ENCODE measurements at places on chromosomes 16 and 17.
A peak's percentile ranks its signal among the peaks of the same experiment; 100 is the strongest.

DNA sequence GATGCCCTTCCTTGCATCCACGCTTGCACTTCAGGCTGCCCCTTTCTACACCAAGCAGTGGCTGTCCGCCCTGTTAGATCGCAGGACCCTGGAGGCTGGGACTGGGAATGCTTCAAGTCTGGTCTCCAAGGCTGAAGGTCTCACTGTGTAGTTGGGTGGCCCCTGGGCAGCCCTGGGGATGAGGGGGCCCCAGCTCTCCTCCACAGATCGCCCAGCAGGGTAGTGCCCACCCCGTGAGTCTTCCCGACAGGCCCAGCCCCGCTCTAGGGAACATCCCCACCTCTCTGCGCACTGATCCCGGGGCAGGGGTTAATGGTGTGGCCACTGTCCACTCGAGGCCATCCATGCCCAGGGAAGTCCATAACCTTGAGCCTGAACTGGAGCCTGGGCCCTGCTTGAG lies 10.3 kb downstream of the ZNF213 start:
- DNase-seq = no peak

GRCh38 chr16:84502581-84502980 lies 1.9 kb downstream of the MEAK7 start:
- no peak for DNase-seq

GRCh38 chr17:66474258-66474657 lies 171.8 kb downstream of the PRKCA start:
- DNase-seq = no peak

GRCh38 chr17:22703204-22703603 lies 1010.9 kb downstream of the KCNJ18 start:
- no peak for DNase-seq

- DNase-seq = peak; percentile 71
These were observed 17.9 kb upstream of the NSMCE1 start for GRCh38 chr16:27286451-27286850.

- DNase-seq = no peak
These were observed 26.7 kb downstream of the HIC1 start for GRCh38 chr17:2081564-2081963.

GRCh38 chr16:89593841-89594240 lies 18.3 kb downstream of the CPNE7 start:
- DNase-seq = no peak

- DNase-seq = no peak
These were observed 3.6 kb downstream of the IRF8 start for GRCh38 chr16:85902366-85903155.

- no peak for DNase-seq
These were observed 151.4 kb downstream of the TMEM132E start for GRCh38 chr17:34730816-34731215.

- DNase-seq = peak; percentile 88
These were observed 16.5 kb downstream of the CRISPLD2 start for GRCh38 chr16:84836234-84836647.

DNA sequence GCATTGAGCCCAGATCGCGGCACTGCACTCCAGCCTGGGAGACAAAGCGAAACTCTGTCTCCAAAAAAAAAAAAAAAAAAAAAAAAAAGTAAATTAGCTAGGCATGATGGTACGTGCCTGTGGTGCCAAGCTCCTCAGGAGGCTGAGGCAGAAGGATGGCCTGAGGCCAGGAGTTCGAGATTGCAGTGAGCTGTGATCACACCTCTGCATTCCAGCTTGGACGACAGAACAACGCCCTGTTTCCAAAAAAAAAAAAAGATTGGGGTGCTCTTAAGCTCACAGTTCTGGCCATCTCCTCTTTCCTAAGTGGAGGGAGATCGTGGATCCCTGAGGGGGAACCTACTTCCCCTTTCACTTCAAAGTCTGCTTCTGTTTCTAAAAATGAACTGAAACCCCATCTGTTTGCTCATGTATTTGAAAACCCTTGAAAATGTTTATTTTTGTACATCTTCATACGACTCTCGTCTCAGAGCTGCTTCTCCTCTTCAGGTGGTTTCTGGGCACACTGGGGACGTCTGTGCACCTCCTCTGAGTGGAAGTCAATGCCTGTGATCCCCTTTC lies 138.8 kb downstream of the PRKCA start:
- DNase-seq = no peak

DNA sequence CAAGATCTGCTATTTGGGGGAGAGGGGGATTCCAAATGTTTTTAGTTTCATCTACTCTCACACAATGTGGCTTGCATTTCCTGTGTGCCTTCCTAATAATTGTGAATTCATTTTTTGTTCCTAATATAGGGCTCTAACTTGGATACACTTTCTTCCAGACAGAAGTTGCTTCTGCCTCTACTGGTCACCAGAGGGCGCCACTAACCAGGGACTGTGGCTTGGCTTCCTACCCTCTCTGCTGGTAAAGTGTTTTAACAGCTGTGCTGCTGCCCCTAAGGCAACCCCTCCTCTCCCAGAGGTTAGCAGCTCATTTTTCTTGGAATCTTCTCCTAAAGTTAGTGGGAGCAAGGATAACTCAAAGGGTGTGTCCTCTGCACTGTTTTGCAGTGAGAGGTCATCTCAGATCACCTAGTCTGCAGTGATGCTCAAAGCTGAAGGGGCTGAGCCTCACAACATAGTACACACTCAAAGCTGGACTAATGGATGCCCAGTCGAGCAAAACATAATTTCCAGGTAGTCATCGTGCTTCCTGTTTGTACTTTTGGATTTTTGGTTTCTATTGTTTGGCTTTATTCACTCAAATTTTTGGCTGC lies 5.0 kb upstream of the PRSS54 start:
- DNase-seq = peak; percentile 19

DNA sequence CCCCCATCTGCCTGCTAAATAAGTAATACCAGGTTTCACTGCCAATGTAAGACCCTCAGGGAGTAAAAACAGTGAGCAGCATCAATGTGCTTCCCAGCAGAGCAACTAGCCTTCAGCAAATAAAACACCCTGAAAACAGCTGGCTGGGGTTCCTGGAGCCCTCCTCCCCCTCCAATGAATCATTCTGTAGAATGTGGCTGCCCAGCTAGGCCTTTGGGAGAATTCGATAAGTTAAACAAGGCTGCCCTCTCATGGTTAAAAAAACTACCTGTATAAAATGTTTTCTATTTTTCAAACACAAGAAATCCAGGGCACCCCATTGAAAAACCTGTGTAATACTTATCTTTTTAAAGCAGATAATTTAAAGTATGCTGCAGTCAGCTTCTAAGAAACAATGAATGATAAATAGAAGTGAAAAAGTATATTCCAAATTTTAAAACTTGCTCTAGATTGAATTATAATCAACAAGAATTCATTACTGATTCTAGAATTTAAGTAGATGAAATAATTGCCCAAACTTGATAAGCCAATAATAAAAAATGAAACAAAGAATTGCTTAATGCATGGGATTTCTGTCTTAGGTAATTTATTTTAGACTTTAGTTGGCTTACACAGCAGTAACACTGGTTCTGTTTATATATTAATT lies 9.4 kb upstream of the TOM1L1 start:
- peak; percentile 74 for DNase-seq

DNA sequence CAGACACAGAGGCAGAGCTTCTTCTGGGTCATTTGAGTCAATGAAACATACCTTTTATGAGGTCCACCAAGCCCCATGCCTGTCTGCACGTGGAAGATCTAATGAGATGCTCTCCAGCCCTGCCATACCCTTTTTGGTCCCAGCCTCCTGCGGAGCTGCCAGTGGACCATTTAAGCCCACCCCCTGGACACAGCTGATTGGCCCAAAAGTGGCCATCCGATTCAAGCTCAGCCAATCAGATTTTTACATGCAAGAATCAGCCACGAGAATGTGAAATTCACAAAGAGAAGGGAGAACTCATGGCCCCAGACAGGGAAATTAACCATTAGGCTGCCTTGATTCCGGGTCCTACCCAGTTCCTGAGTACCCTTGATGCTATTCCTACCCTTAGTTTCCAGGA lies 231.0 kb upstream of the EEF2KMT start:
- DNase-seq = no peak

DNA sequence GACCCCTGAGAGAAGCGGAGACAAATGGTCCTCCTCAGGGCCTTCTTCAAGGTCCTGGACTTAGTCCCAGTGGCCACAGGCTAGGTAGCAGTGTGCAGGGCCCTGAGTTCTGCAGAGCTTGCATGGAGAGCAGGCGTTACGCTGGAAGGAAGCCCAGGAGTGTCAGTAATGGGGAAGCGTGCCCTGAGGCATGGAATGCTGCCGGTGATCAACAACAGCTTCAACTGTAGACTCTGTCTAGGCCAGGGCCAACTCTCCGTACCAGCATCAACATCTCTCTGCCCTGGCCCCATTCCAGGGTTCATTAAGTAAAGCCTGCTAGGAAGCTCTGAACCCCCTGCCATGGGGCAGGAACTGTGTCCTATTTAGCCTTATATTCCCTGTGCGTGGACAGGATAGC lies 568 bp upstream of the TNK1 start:
- DNase-seq = no peak

DNA sequence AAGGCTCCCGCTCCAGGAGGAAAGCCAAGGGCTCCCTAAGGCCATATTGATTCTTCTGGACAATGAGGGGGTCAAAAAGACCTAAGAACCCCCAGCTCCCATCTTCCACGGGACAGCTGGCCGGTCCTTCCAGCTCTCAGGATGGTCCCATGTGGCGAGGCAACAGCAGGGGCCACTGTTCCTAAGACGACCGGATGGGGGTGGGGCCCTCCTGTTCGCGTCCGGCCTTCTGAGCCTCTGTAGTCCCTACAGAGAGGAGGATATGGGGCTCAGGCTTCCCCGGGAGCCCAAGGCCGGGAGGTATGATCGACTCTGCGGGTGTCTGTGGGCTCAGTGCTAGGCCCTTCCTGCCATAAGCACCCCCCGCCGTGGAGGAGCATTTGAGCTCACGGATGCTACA lies 6.0 kb upstream of the DCXR start:
- DNase-seq = no peak

- no peak for DNase-seq
These were observed 1.7 kb downstream of the EPOP start for GRCh38 chr17:38672788-38673706.

Data from H54 (cell line).